Activated naive CD4-positive, alpha-beta T cell treated with anti-CD3 and anti-CD28 coated beads, Interleukin-2, amount 10 ng/mL, durations not matched to agents 5 hours and 36 hours (primary cell): ENCODE measurements at places on chromosomes 3 and 15. TPM values are rescaled to one million over a fixed set of nuclear protein-coding genes. Genes with fewer than 3 reads are reported as not detected.

ZDHHC19 gene
- total RNA-seq, result not detected

MANF gene
- 109 TPM for total RNA-seq

MTMR10 gene
- 24.8 TPM for total RNA-seq

SCN11A gene
- 0.03 TPM for total RNA-seq

AP3B2 gene
- total RNA-seq, result not detected

TMEM207 gene
- total RNA-seq, result not detected

PRRT3 gene
- 6.1 TPM for total RNA-seq

TRPM1 gene
- total RNA-seq, result not detected

CLDN11 gene
- 0.10 TPM for total RNA-seq

WHAMM gene
- total RNA-seq, result 17.8 TPM
